ENCODE measurements at places on chromosomes 2 and 18. TPM values are rescaled to one million over a fixed set of nuclear protein-coding genes. Genes with fewer than 3 reads are reported as not detected.

The GALNT14 gene
- 1.1 TPM for total RNA-seq

The TUBA3E gene
- not detected for total RNA-seq

The ZNF512 gene
- 51.2 TPM for total RNA-seq

The TMEM169 gene
- 1.9 TPM for total RNA-seq

The PLCL1 gene
- 9.5 TPM for total RNA-seq

The SPDYA gene
- total RNA-seq = 2.3 TPM

The EIF5B gene
- 32.1 TPM for total RNA-seq

The LYPD1 gene
- total RNA-seq = not detected

Measured in thyroid gland (tissue), 4 donors.